ENCODE measurements at places on chromosomes 6 and 20.

- DNase-seq, result peak; percentile 34
These were observed 4.1 kb upstream of the BNIP5 start for GRCh38 chr6:36340618-36341454.

DNA sequence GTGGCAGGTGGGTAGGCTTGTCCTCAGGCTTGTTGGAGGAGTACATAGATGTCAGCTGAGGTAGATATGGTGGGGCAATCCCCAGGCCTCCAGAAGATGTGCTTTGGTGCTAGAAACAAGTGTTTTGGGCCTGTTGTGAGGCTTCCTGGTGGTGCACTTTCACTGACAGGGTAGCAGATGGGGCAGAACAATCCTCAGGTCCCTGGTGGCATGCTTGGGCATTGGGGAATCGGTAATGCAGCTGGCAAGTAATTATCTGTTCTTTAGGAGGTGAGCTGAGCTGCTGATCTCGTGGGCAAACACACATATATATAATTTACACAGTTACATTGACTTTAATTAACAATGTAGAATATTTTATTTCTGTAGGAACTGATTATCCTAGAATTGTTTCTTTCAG is 458.7 kb downstream of the BMP2 start:
- no peak for DNase-seq

DNA sequence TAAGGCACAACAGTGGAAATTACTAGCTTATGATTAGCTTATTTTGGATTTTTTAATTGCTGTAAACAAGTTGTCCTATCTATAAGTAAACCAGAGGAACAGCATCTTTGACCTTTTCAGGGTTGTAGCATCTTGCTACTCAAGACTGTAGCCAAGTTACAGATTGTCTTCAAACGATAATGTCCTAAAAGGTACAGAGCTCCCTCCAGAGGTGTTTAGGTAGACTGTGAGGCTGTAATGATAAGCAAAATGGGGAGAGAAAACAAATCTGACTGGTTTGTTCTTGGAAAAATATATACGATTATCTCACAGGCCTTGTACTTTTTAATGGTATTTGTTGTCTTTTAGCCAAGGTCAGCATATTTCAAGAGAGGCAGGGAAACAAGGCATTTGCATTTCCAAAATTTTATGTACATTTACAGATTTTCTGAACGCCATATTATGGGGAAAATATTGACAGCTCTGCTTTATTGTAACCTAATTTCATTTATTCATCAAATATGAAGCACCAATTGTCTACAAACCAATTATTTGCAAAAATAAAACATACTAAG is 273.4 kb downstream of the MEI4 start:
- no peak for DNase-seq

DNA sequence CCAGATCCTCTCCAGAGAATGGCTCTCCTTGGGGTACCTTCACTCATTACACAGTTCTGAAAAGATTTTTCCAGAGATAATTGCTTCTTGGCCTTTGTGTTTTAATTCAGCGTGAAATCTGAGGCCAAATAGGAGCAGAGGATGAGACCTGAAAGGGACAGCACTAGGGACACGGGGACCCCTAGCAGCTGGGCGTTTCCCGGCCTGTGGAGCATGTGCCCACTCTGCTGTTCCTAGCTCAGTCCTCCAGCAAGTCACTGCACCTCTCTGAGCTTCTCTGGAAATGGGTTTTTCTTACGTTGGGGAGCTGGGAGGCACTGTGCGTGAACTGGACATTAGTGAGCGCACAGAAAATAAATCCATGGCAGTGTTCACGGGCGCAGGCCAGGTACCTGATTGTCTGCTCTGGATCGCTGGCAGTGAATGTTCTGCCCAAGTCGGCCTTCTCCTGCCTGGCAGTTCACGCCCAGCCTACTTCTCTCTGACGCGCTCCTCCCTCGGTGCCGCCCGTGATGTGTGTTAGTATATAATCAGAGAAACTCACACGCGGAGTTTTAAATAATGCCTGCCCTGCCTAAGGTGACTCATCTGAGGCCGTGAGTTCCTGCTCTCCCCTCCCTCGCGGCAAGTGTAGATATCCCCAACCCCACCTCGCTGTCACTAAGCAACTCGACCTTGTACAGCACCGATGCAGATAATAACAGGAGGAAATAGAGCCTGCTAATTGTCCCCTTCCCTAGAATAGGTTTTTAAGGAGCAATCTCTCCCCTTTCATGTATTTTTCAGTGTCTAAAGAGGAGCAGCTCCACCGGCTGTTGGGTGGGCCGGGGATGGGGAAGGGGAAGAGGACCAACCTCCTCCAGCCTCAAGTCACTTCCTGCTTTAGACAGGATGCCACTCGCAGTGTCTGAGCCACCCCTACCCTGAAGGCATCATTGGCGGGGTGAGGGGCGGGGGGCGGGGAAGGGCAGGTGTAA is 2.7 kb upstream of the TUBB2A start:
- no peak for DNase-seq

GRCh38 chr6:139987091-139987490 is 612.6 kb upstream of the CITED2 start:
- DNase-seq, result no peak

- peak; percentile 80 for DNase-seq
These were observed at the start of gene PRR3 for GRCh38 chr6:30556906-30557682. PRR3 (plus strand) TSS chr6:30557295; CDS start chr6:30557345, 50 bp downstream.

- DNase-seq, result no peak
These were observed 120.4 kb downstream of the BCAS1 start for GRCh38 chr20:53950031-53950430.

DNA sequence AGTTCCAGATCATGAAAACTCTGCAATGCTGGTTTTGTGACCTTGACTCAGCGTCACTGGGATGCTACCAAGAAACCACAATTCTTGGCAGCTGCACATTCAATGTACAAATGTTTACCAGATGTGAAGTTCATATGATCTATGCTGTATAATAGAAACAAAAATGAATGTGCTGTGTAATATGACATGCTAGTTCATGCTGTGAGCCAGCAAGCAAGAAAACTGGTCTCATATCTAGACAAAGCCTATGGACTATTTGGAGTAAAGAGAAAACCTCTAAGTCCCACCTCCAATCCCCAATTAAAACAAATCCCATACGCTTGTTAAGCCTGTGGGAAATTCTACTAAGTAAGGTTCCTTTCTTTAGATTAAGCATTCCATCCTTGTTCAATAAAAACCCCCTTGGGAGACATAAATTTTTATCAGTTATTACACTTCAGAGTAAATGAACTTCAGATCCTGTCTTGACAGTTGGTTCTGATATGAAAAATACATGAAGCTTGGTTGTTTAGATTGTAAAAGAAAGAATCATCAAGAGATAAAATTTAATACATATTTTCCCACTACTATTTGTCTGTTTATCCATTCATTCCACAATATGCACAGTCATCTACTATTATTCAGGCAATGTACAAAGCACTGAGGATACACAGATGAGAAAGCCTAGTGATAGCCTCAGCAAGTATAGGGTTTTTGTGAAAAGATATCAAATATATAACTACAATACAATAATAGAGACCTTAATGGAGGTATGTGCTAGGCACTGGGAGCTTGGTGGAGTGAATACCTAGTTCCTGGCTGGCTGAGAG is 20.1 kb downstream of the COL21A1 start:
- DNase-seq, result no peak

DNA sequence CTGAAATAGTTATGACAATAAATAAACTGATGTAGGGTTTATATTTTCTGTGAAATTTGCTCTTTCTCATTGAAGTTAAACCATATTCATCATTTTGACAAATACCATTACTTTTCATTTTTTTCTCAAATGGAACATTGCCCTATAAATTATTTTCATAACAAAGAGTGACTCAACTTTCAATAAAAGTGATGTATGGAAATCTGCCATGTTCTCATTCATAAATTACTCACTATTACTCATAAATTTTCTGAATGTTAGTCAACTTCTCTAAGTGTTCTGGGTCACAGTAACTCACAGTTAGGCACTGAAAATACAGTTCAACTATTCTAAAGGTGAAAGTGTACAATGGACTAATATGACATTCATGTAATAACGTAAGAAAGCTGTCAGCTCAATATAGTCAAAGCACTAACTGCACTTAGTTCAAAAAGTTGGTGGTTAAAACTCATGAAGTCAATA is 19.0 kb upstream of the STX11 start:
- DNase-seq, result no peak

DNA sequence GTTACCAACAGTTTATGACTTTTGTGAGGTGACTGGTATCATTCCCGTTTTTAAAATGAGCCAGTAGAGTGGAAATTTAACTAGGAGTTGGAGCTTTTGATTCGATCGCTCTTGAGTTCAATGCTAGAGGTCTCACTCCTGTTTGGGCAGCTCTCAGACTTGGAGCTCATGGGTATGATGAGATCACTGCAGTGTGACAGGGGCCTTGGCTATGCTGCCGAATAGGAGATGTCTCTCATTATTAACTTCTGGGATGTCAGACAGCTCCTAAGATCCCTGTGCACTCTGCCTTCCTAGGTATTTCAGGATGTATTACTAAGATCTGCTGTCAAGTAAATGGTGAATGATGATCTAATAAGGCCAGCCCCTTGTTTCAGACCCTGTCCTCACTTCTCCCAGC is 20.4 kb downstream of the AKAP12 start:
- no peak for DNase-seq

GRCh38 chr6:155495011-155495768 is 39.6 kb upstream of the NOX3 start:
- DNase-seq, result no peak

DNA sequence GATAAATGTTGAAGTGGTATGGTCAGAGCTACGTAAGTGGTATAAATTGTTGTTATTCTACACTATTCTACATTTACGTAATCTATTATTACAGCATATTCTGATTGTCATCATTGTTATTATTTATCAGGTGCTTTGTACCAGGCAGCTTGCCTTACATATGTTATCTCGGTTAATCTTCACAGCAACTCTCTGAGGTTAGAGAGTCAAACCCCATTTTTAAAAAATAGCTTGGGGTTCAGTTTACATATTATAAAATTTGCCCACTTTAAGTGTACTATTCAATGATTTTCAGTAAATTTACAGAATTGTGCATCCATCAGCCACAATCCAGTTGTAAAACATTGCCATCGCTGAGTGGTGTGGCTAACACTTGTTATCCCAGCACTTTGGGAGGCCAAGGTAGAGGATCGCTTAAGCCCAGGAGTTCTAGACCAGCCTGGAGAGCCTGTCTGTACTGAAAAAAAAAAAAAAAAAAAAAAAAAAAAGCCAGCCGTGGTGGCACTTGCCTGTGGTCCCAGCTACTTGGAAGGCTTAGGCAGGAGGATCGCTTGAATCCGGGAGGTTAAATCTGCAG is 35.5 kb downstream of the PPP1R16B start:
- no peak for DNase-seq

DNA sequence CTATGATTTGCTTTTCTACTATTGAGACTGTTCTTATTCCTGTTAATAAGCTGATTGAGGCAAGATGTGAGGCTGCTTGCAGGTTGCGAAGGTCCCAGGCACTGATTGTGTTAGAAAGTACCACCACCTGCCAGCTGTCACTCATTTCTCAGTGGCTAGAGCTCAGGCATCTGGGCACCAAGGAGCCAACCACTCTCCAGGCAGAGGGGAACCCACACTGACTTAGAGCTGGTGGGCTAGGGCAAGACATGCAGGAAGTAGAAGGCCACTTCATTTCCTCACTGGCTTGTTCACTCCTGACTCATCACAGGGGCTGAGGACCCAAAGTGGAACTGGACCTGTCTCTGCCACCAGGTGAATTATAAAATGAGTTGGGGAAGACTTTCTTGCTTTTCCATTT is 7.8 kb upstream of the DLL1 start:
- DNase-seq, result no peak

- no peak for DNase-seq
These were observed 108.3 kb downstream of the PSMB1 start for GRCh38 chr6:170444811-170445211.

DNA sequence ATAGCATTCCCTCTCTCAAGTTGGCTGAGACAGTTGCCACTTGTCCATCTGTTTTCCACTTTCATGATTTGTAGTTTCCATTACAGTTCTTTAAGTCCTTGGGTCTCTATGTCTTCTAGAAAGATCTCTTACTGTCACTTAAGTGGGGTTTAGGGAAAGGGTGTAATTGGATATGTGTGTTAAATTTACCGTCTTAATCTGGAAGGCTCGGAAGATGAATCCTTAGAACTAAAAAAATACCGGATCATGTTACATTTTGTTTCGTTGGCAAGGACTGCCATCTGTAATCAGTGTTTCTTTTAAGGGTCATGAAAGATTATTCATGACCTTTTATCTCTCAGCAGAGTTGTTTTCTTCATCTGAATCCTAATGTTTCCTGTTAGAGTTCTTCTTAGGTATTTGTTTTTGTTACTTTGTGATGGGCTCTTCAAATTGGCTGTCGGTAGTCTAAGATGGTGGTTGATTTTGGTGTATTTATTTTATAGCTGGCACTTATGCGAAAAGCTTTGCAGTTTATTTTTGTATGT is 21.8 kb upstream of the BTBD3 start:
- no peak for DNase-seq

DNA sequence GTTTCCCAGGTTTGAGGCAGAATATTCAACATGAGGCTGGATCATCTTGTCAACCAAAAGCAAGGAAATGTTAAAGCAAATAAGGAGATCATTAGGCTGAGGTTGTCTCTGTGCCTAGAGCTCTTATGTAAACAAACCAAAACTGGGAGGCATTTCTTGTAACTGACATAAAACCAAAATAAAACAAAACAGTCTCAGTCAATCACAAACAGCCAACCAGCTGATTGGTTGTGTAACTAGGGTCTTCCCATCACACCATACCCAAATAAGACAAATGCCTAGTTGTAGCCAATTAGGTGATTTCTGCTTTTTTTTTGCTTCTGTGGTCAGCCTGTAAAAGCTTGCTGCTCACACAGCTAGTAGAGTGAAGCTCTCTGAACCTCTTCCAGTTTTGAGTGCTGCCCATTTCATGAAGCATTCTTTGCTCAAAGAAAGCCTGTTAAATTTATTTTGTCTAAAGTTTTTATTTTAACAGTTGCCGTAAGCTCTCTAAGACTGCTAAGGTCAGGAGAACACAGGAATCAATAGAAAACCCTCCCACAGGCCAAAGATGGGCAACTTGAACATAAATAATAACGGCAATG is 8.9 kb upstream of the FITM2 start:
- no peak for DNase-seq

DNA sequence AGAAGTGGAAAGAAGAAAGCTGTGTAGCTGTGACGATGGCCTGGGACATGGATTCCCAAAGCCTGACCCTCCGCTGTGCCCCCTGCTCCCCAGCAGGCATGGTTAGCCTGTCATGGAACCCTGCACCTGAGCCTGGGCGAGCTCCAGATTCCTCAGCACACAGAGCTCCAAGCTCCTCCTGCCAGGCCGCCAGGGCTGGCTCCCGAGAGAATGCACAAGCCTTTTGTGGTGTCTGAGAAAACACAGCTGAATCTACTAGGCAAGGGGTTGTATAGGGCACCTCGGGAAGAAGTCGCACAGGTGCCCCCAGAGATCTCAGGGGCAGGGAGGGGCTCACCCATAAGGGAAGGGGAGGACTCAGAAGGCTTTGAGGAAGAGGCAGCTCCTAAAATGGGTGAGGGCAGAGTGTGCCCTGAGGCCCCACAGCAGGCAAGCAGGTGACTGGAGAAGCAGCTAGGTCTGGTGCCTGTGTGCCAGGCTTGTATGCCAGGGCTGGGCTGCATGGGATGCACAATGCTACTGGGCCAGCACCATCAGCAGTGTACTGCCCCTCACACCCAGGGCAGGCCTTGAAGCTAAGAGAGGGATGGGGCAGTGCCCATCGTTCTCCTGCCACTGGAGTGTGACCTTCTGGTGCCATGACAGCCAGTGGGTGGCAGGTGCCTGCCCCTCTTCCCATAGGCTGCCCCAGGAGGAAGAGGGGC is 64.3 kb upstream of the CD93 start:
- DNase-seq, result no peak

All from GM12878 (cell line).